ENCODE measurements at places on chromosomes 13 and 19.

DNA sequence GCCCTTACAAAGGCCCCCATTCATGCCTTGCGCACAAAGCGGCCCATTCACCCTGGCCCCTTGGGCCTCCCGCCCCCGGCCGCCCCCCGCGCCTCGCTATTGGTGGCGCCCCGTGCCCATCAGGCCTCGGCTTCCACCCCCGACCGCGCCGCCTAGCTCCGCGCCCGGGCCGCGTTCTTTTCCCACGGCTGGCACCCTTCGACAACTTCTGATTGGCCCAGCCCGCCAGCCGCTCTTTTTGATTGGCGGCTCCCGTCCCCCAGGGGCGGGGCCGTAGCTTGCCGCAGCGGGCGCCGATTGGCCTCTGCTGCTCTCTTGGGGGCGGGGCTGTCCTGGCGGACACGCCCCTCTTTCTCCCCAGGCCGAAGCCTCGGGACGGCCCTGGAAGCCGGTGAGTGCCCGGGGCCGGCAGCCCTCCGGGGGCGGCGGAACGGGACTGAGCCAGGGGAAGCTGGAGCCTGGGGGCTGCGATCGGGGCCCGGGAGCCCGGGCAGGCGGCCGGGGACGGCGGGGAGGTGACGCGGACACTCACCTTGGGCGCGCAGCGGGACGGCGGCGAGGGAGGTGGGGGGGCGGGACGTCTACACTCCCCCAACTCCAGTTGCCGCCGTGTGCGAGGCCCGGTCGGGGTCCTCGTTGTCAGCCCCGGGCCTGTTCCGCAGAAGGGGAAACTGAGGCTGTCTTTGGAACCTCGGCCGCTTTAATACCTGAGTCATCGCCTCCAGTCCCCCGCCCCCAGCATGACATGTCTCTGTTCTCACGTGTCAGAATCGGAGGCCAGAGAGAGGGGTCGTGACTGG lies at the start of gene MYH14:
TSS of gene MYH14 (plus strand) at position 342 of the 800 bp plus-strand sequence. CDS start 6,744 bp downstream, outside the sequence.
- DNase-seq = no peak

DNA sequence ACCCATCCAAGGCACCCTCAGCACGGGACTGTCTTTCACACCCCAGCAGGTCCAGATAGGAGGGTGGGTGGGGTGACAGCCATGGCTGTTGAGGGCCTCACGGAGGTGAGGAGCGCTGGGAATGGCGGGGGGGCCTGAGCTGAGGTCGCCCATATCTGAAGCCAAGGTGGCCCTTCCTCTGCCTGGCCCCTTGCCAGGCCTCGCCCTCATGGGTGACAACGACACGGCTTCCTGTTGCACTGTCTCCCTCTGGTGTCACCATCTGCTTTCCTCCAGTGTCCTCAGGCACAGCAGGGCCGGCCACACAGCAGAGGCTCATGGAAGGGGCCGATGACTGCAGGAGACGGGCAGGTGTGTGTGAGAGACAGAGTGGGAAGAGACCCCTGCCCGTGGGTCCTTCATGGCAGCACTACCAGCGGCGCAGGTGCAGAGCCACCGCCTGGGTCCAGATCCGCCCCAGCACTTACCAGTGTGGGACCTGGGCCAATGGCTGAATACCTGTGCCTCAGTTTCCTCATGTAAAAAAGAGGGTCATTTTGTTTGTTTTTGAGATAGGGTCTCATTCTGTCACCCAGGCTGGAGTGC lies 8.1 kb upstream of the NKPD1 start:
- DNase-seq = no peak

- DNase-seq = no peak
Observed at GRCh38 chr13:22027566-22027965, 356.7 kb downstream of the FGF9 start.

DNA sequence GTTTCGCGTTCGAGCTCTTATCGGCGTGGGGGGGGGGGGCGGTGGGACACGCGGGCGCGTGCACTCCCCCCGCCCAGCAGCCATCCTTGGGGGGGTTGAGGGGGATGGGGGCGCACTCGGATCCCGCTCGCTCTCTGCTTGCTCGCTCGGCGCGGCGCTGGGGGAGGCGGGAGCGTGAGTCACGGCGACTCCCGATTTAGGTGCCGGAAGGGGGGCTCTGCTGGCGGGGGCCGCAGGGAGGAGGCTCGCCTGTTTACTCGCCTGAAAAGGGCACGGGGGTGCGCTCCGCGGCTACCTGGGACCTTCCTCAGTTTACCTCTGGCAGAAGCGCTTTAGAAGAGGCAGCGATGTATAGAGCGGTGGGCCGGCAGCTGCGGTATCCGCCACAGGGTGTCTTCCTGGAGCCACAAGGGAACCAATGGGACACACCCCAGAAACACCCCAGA lies 1.1 kb upstream of the PDE4A start:
- peak; percentile 65 for DNase-seq

GRCh38 chr19:49362048-49362928 lies at the start of gene TEAD2:
Gene TEAD2 (minus strand): TSS chr19:49362416. CDS start chr19:49360075, 2,341 bp downstream.
- no peak for DNase-seq

DNA sequence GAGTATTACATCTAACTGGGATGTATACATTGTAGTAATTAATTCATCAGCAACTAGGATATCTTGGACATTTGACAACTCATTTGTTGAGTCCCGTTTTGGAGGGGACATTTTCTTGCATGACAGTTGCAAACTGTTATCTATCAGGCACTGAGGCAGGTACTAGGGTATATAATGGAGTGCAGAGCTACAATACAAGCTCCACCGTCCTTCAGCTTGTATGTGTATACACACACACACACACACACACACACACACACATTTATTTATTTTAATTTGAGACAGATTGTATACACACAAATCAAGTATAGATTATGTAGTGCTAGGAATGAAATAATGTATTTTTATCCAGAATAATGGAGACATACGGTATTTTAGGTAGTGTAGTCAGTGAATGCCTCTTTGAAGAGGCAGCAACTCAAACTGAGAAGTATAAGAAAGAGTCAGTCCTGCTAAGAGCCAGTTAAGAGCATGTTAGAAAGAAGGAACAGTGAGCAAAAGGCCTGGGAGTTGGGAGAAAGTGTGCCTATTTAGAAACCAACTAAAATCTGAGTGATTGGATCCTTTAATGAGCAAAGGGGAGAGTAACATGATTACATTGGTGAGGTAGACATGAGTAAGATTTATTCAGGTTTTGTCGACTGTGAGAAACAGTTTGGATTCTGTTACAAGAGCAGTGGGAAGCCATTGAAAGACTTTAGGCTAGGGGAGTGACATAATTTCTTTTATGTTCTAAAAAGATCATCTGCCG lies 74.5 kb downstream of the NBEA start:
- no peak for DNase-seq

- no peak for DNase-seq
Observed at GRCh38 chr19:7067716-7068115, 1.8 kb upstream of the ZNF557 start.

DNA sequence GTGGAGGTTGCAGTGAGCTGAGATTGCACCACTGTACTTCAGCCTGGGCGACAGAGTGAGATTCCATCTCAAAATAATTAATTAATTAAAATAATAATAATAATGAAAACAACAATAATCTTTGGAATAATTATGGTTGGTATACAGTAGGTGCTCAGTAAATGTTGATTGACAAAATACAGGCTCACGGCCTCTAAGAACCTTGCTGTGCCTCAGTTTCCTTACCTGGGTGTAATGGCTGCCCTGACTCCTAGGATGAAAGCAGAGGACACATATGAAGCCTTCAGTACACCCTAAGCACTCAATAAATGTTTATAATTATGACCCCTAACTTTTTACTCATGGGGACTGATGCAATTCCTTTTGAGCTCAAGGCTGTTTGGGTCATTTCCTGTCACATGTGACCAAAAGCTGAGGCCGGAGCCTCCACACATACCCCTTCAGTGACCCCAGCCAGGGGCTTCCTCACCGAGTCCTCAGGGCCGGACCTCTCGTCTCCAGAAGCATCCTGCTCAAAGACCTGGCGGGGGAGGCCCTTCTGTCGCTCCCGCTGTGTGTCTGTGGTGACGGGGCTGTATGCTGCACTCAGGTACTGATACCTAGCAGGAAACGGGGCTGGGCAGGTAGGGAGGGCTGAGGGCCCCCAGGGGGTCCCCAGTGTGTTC lies 10.5 kb downstream of the DOCK6 start:
- DNase-seq = no peak

DNA sequence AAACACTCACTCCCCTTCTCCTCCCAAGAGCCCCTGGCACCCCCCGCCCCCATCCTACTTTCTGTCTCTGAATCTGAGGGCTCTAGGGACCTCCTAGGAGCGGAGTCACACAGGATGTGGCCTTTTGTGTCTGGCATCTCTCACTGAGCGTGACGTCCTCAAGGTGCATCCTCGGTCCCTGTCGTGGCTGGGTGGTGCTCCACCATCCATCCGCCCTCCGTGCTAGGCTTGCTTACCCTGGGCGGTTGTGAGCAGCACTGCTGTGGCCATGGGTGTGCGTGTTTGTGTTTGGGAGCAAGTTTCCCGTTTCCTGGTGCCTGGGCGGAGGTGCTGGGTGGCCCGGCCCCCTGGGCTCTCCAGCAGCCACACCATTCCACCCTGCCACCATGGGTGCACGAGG lies 12.2 kb downstream of the PLEKHJ1 start:
- no peak for DNase-seq

DNA sequence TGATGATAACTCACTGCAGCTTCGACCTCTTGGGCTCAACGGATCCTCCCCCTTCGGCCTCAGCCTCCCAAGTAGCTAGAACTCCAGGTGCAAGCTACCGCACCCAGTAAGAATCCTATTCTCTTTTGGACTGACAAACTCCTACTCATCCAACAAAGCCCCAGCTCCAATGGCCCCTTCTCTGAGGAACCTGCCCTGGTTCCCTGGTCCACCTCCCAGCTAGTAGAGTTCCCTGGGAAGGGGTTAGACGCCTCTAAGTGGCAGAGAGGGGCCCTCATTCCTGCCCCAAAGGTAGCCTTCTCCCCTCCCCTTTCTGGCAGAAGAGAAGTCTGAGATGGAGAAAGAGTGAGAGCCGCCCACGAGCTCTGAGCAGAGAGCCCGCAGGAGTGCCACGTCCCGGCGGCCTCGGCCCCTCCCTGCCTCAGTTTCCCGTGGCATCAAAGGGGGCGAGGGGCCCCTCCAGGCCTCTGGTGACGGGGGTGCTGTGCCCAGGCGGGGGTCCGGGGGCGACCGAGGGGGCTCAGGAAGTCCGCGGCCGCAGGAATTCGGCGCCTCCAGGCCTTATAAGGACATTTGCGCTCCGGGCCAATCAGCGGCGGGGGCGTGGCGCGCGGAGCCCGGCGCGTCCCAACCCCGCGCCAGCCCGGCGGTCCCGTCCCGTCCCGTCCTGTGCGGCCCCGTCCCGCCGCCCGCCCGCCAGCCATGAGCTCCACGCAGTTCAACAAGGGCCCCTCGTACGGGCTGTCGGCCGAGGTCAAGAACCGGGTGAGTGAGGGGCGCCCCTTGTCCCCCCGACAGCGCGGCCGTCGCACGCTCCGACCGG lies at the start of gene CNN2:
TSS of gene CNN2 (plus strand) at position 649 of the 823 bp plus-strand sequence. CDS start at position 703, 54 bp downstream.
- DNase-seq = peak; percentile 55

DNA sequence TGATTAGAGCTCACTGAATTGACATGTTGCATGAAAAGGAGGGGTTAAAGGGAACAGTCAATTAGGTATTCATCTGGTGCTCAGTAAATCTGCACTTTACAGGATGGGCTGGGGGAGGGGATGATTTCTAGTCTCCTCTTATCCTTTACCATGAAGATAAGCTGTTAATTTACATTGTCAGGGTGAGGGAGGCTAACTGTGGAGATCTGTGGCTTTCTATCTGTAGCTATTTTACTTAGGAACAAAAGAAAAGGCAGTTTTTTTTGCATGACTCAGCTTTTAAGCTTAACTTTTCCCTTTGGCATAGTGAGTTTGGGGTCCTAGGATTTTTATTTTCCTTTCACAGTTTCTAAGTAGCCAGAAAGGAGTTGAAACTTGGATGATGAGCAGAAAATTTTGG lies 253.3 kb downstream of the LMO7 start:
- DNase-seq = no peak

GRCh38 chr13:28492569-28493367 lies 2.2 kb downstream of the FLT1 start:
- DNase-seq = peak; percentile 58

DNA sequence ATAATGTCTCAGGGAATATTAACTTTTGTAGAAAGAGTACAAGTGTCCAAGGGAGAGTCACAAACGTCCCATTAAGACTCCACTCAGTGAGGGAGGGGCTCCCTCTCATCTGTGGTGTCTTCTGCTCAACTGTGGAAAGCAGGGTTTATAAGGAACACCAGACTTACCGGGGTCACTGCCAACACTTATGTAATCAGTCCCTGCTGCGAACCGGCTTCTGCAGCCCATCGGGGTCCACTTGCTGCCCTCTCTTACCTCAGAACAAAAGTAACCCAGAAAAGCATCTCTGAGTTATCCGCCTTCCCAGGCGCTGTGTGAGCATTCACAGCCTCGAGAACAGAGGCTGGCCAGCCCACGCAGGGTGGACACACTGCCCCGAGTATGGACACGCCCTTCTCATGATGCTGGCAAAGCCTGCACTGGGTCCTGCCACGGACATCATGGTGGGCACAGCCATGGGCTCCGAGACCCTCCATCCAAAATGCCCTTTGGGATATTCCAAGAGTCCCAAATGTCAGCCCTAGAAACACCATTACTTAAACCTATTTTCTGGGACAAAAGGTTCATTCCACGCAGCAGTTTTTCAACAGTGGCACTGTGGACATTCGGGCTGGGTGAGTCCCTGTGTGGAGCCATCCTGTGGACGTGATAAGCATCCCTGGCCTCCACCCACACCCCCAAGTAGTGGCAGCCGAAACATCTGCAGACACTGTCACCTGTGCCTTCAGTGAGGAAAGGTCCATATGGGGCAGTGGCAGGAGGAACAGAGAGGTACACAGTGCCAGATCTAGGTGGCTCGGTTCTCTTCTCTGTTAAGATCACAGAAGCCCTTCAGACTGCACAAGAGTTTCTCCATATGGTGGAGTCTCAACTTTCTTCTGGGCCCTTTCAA lies 63.9 kb downstream of the STK24 start:
- DNase-seq = no peak

GRCh38 chr19:47267350-47267759 lies 7.3 kb upstream of the INAFM1 start:
- no peak for DNase-seq

DNA sequence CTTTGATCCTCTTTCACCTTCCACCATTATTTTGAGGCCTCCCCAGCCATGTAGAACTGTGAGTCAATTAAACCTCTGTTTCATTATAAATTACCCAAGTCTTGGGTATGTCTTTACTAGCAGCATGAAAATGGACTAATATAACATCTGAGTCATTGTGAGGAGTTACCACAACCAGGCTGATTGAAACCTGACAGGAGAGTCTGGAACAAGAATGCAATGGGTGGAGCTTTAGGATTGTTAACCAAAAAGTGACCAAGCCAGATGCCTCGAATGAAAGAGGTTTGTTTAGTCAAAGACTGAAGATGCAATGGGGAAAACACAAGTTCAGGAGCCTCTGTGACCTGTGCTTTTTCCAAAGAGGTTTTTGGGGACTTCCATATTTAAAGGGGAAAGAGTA lies 659.0 kb downstream of the SLITRK6 start:
- DNase-seq = no peak

DNA sequence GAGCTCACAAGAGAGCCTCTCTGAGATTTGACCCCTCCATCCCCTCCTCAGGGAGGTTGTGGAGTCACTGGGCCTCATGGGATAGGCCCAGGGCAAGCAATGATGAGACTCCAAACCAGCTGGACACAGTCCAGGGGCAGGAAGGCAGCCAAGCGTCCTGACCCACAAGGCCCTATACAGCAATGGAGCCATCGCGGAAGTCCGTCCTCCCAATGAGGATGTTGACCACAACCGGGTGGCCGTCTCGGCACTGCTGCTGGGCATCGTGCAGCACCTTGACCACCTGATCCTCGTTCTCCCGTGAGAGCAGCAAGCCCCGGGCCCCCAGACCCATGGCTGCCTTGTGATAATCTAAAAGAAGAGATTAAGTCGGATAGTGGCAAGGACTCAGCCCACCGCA lies 7.9 kb downstream of the SYDE1 start:
- no peak for DNase-seq

Measured in stimulated activated CD4-positive, alpha-beta T cell treated with anti-CD3 and anti-CD28 coated beads, Interleukin-4, amount 100 ng/mL, for 4 hours (primary cell).